ENCODE measurements at places on chromosomes 5 and 9. TPM values are rescaled to one million over a fixed set of nuclear protein-coding genes. Genes with fewer than 3 reads are reported as not detected.

- H3K27ac ChIP-seq, result no peak overlapping the region
- H3K27me3 ChIP-seq, result no peaks in the 10 kb centered on the region
- no peak for DNase-seq
These were observed 70.5 kb downstream of the APBA1 start for GRCh38 chr9:69601698-69602097.

DNA sequence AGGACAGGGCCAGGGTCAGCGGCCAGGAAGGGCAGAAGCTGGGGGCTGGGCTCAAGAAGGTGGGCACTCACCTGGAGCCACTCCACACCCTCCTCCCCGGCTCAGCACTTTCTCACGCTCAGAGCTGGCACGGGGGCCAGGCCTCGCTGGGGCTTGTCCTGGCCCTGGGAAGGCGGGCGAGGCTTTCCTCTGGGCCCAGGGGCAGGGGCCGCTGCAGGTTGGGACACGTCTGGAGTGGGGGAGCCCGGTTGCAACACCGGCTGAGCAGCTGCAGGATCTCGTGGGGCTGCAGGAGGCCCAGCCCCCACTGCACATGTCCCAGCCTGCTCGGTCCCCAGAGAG lies 38.9 kb upstream of the EGFL7 start:
- H3K4me1 ChIP-seq, result peaks cover 7% of the 10 kb centered on the region
- no peaks in the 10 kb centered on the region for H3K36me3 ChIP-seq
- no peak overlapping the region for H3K27ac ChIP-seq

GRCh38 chr9:127140842-127141675 lies 18.6 kb upstream of the ANGPTL2 start:
- H3K27me3 ChIP-seq, result peaks cover 7% of the 10 kb centered on the region
- no peak for DNase-seq
- H3K36me3 ChIP-seq, result no peaks in the 10 kb centered on the region
- no peak overlapping the region for H3K4me3 ChIP-seq
- no peak overlapping the region for H3K27ac ChIP-seq

GRCh38 chr5:55027595-55027994 lies 3.5 kb downstream of the GZMK start:
- H3K4me3 ChIP-seq, result no peak overlapping the region
- H3K36me3 ChIP-seq, result no peaks in the 10 kb centered on the region
- DNase-seq, result no peak
- peaks cover 5% of the 10 kb centered on the region for H3K27me3 ChIP-seq

GRCh38 chr9:131085370-131086122 lies 10.8 kb upstream of the AIF1L start:
- H3K4me3 ChIP-seq, result no peak overlapping the region
- no peaks in the 10 kb centered on the region for H3K4me1 ChIP-seq
- H3K27me3 ChIP-seq, result peaks cover 6% of the 10 kb centered on the region
- no peaks in the 10 kb centered on the region for H3K36me3 ChIP-seq
- DNase-seq, result no peak

DNA sequence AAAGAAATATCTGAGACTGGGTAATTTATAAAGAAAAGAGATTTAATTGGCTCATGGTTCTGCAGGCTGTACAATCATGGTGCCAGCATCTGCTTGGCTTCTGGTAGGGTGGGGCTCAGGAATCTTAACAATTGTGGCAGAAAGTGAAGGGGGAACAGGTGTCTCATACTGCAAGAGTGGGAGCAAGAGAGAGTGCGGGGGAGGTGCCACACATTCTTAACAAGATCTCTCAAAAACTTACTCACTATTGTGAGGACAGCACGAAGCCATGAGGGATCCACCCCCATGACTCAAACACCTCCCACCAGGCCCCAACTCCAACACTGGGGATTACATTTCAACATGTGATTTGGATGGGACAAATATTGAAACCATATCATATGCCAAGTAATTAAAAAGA lies 70.1 kb upstream of the PANK3 start:
- no peak overlapping the region for H3K4me3 ChIP-seq
- no peak overlapping the region for H3K27ac ChIP-seq
- H3K4me1 ChIP-seq, result peaks cover 5% of the 10 kb centered on the region
- DNase-seq, result no peak
- H3K36me3 ChIP-seq, result no peaks in the 10 kb centered on the region

Gene FRMD3
- 0.29 TPM for total RNA-seq

Data from astrocyte (in vitro differentiated cells and primary cell).